ENCODE measurements at places on chromosomes 12 and 14. TPM values are rescaled to one million over a fixed set of nuclear protein-coding genes. Genes with fewer than 3 reads are reported as not detected.

GRCh38 chr12:108647585-108648287, 14.0 kb upstream of the SELPLG start:
- no peak for DNase-seq

- peak; percentile 90 for DNase-seq
Observed at GRCh38 chr12:131860472-131861260, 32.5 kb downstream of the MMP17 start.

DNA sequence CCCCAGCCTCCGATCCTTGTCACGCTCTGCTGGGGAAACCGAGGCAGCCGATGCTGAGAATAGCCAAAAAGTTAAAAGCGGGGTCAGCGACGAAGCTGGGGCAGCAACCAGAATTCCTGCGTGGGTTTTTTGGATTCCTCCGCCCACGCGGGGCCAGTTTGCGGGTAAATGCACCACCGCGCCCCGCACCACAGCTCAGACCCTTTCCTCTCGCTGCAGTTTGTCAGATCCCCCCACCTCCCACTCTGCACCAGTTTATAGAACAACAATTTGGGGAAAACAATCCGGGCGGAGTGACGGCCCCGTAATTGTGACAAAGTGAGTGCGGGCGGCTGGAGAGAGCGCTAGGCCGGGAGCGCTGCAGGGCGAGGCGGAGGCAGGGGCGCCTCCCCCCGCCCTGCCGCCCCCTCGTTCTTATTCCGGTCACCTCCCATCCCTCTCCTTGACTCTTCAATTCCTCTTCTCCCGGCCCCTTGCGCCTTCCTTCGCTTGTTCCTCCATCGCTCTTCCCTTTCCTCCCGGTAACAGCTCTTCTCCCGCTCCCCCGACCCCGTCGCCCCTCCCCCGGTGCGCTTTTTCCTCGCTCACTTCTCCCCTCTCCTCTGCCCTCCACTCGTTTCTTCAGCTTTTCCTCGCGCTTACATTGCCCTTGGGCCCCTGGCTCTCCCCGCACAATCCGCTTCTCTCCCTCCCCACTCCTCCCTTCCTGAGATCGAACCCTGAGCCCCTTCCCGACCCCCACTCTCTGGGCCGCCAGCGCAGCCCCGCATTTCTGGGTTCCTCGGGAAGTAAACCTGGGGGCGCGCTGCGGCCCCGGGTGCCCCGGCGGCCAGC, 646 bp upstream of the DNAJC22 start:
- DNase-seq, result no peak

GRCh38 chr14:30158299-30158698, 230.7 kb upstream of the PRKD1 start:
- no peak for DNase-seq

- peak; percentile 51 for DNase-seq
Observed at GRCh38 chr12:15829949-15830348, 40.8 kb upstream of the EPS8 start.

DNA sequence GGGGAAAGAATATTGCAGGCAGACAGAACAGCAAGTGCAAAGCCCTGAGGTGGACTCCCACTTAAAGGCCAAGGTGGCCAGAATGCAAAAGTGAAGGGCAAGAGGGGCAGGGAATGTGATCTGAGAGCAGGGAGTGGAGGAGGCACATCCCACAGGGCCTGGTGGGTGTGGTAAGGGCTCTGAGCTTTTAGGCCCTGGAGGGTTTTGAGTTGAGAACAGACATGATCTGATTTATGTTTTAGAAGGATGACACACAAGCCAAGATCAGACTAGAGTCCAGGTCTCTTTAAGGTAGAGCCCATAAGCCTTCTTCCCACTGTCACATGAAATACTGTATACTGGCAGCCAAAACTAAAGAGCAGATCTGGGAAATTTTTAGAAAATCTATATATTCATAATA, 162.5 kb downstream of the SLC38A4 start:
- DNase-seq, result no peak

DNA sequence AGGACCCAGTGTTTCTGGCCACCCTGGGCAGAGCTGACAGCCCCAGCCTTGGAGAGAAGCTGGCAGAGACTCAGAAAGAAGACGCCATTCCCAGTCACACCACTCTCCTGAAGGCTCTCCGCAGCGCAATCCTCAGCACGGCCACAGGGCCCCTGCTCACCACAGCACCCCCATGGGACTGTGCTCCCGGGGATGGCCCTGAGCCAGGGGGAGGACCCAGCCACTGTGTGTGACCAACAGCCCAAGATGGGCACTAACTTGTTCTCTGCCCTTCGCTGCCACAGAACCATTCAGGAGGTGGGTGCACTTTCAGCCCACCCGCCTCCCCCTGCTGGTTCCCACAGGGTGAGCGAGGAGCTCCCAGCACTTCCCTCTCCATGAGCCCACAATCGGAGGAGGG, 57.1 kb downstream of the CCNK start:
- peak; percentile 56 for DNase-seq

DNA sequence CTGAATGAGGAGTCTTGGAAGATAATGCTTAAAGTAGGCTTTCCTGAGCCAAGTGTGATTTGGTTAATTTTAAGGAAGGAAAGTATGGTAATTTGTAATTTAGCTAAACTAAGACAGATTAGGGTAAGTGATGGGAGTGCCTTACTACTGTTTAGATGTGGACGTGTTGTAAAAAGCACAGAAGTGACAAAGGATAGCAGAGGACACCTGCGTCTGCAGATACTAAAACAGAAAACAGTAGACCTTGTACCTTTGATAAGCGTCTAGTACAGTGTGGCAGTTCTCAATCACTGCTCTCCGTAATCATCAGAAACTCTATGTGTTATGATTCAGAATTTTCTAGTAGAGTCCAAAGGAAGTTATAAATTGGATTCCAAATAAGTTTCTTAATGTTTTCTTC, 58.0 kb downstream of the MIA2 start:
- DNase-seq, result no peak

- no peak for DNase-seq
Observed at GRCh38 chr14:102922490-102923200, at the start of gene AMN. AMN (plus strand) TSS chr14:102922663; CDS start chr14:102922689, 26 bp downstream.

GRCh38 chr12:100753837-100754236, 40.7 kb upstream of the ANO4 start:
- no peak for DNase-seq

Gene TSPAN19
- total RNA-seq, result not detected

DNA sequence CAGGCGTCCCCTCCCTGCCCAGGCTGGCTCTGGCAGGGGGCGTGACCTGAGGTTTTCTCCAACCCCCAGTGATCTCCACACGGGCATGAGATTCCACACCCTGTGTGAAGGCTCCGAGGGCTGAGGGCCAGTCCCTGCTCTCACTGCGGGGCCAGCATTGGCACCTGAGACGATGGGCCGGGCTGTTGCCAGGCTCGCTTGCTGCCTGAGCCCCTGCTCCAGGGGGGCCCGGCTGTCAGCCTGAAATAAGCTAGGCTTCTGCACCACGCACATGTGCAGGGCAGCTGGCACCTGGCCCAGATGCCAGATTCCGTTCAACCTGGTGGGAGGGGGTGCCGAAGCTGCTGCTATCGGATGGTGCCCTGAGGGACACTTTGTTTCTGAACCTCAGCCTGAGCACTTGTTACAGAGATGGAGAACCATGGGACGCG, 196.5 kb upstream of the PRMT8 start:
- no peak for DNase-seq

Gene MYO1A
- total RNA-seq, result 0.26 TPM

DNA sequence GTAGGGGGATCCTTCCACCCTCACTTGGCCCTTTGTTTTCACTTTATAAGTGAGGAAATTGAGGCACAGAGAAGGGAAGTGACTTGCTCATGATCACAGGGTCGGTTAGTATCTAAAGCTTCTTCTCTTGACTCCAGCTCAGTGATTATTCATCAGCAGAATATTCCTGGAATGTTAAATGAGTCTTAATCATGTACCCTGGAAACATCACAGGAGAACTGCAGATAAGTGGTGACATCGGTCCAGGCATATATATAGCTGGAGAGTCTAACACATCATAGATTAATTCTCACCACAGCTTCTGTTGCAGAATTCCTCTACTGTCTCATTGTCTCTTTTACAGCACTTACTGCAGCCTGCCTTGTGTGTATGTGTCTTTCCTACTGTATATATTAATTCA, 69.9 kb downstream of the PAH start:
- DNase-seq, result no peak

DNA sequence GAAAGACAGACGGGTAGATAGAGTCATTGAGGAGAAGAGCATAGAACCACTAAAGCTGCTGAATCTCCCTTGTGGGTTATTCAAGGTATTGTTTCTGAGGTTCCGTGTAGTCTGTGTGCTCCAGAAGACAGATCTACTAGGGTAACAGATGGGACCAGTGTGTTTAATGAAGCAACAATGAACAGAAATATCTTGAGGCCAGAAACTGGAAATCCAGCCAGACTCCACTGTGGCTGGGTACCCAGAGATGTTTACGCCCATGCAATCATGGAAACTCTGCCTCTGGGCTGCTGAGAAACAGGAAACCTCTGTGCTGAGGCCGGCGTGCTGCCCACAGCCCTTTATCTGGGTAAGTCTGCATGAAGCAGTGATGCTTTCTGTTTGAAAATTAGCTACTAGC, 8.3 kb downstream of the PROX2 start:
- no peak for DNase-seq

- DNase-seq, result no peak
Observed at GRCh38 chr12:77179515-77179914, 114.1 kb upstream of the E2F7 start.

GRCh38 chr12:131041216-131041967, 87.7 kb downstream of the ADGRD1 start:
- DNase-seq, result no peak

Gene POTEG
- total RNA-seq, result not detected

DNA sequence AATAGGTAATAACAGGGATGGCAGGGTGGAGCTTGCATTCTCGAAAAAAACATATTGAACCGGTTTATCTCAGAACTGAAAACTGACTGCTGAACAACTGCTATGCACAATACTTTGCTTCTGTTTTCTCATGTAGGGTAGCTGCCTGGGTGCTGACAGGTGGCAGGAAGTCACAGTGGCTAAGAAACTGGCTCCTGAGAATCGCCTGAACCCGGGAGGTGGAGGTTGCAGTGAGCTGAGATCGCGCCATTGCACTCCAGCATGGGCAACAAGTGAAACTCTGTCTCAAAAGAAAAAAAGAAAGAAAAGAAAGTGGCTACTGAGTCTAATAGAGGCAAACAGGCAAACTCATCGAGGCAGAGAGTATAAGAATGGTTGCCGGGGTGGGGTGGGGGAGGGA, 113.1 kb downstream of the CCDC60 start:
- DNase-seq, result no peak

Gene NEUROD4
- not detected for total RNA-seq

- peak; percentile 91 for DNase-seq
Observed at GRCh38 chr12:77231501-77231918, 166.1 kb upstream of the E2F7 start.

GRCh38 chr12:116881877-116882507, 751 bp upstream of the HRK start:
- no peak for DNase-seq

DNA sequence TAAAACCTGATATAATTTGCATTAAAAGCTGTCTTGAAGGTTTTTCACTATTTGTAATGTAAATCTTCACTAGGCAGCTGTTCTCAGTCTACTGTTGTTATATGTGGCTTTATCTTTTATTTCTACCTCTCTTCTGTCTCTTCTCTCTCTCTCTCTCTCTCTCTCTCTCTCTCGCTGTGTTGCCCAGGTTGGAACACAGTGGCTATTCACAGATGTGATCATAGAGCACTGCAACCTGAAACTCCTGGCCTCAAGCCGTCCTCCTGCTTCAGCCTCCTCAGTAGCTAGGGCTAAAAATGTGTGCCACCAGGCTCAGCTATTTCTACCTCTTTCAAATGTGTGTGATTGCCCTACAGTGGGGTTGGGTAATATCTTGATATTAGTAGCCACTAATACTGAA, 21.1 kb downstream of the FUT8 start:
- DNase-seq, result no peak

DNA sequence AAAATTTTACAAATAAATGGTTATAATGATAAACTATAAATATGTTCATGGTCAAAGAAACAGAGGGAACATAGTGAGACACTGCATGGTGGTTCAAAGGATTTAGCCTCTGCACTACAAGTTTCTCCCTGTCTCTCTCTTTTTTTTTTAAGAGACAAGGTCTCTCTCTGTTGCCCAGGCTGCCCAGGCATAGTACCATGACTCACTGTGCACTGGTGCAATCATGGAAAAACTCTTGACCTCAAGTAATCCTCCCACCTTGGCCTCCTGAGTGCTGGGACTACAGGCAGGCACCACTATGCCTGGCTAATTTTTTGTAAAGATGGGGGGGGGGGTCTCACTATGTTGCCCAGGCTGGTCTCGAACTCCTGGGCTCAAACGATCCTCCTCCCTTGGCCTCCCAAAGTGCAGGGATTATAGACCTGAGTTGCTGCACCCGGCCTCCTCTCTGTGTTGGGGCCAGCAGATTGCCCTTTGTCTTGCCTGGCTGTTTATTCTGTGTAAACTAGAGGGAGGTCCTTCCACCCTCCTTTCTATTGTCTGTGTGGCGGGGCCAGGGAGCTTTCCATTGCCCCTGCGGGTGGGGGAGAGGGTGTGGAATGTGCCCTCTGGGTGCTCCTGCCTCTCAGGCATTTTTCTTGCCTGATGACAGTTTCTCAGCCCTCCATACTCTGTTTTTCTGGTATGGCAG, 22.1 kb downstream of the MTHFD1 start:
- peak; percentile 42 for DNase-seq

Gene TMEM132D
- total RNA-seq, result not detected

Gene RTL1
- total RNA-seq, result not detected

GRCh38 chr14:34470319-34470718, 8.3 kb upstream of the SPTSSA start:
- no peak for DNase-seq

DNA sequence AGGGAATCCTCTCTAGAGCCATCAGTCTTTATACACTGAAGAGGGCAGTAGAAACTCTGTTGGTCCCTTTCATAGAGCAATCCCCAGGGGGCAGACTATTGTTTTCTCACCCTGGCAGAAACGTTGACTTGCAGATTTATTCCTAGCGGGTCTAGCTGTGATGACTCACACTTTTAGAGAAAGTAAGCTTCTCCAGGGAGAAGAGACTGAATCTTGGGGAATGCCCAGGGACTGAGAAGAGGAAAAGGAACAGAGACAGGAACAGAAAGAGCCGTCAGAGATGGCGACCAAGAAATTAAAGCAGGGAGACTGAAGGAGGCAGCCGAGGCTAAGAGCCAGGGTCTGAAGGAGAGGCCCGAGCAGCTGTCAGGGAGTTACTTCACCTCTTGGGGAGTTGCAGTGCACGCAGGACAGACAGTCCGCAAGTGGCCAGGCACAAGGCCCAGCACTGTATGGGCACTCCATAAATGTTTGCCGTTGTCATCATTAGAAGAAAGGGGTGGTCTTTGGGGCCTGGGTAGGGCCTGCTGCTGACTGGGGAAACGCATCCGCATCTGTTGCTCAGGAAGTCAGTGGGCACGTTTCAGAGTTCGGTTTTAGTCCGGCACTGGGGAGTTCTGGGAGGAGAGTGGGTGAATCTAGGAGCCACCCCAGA, 13.0 kb downstream of the PLEKHG6 start:
- peak; percentile 94 for DNase-seq

Measured in fibroblast of lung (primary cell).